ENCODE measurements at places on chromosomes 4 and X. TPM values are rescaled to one million over a fixed set of nuclear protein-coding genes. Genes with fewer than 3 reads are reported as not detected.

DNA sequence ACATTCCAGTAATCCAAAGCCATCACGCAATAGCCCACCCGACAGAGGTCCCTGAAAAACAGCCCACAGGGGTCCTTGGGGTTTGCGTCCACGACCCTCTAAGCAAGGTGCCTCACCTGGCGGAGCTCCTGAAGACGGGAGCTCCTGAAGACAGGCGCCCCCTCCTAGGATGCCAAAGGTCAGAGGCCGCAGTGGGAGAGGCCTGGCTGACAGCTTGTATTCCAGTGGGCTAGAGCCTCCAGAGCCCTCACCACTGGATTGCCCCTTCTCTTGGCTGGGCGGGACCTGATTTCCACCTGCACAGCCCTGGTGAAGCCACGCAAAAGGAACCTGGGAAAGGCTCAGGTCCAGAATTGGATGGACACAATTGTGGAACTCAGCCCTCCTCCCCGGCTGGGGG lies 29.7 kb upstream of the WFS1 start:
- DNase-seq = no peak
- H3K36me3 ChIP-seq = no peaks in the 10 kb centered on the region
- H3K27ac ChIP-seq = no peak overlapping the region
- H3K4me3 ChIP-seq = no peak overlapping the region

- no peak overlapping the region for H3K4me3 ChIP-seq
- H3K27me3 ChIP-seq = peaks cover 4% of the 10 kb centered on the region
- no peaks in the 10 kb centered on the region for H3K36me3 ChIP-seq
- no peaks in the 10 kb centered on the region for H3K4me1 ChIP-seq
- DNase-seq = no peak
Observed at GRCh38 chr4:76706581-76706980, 191.4 kb downstream of the SOWAHB start.

Gene NPY2R
- total RNA-seq = not detected

Gene CAPN6
- total RNA-seq = not detected

Gene DCLK2
- total RNA-seq = 0.35 TPM

All from T-cell (primary cell).